ENCODE measurements at places on chromosomes 2 and 18.

- DNase-seq: no peak
These were observed 993 bp downstream of the COX7A2L start for GRCh38 chr2:42359965-42360483.

DNA sequence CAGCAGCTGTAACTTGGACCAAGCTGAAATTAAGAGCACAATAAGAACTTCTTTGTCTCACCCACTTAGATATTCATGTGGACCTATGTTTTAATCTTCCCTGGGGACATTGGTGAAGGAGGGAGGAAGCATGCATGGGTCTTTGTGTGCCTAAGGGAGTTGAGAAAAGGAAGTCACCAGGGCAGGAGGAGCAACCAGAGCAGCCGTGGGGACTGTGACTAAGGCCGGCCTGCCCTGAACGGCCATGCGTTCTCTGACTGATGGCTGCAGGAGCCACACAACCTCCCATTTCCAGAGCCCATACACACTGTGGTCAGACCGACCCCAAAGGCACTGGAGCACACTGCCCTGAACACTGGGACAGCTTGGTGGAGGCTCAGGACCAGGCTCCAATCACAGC, 43.7 kb upstream of the SLC35G4 start:
- no peak for DNase-seq

GRCh38 chr18:12376034-12376753, 833 bp downstream of the AFG3L2 start:
- no peak for DNase-seq

DNA sequence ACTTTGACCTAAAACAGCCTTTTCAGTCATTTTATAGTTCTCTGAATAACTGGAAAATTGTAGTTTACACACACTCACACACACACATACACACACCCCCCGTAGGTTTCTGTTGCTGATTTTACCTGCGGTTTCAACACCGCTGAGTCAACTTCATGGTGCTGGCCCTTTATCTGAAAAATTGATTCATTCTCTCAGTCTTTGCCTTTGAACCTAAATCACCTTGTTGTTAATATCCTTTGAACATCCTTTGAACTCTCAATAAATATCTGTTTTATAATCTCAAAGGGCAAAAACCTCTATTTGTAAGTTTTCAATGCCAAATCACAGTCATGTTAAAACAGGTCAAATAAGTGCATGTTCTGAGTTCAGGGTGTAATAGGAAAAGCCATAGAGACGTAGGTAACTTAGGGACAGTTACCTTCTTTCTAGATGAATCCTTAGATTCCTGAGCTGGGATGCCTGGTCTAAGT, 109.0 kb upstream of the BZW1 start:
- DNase-seq: peak; percentile 45

DNA sequence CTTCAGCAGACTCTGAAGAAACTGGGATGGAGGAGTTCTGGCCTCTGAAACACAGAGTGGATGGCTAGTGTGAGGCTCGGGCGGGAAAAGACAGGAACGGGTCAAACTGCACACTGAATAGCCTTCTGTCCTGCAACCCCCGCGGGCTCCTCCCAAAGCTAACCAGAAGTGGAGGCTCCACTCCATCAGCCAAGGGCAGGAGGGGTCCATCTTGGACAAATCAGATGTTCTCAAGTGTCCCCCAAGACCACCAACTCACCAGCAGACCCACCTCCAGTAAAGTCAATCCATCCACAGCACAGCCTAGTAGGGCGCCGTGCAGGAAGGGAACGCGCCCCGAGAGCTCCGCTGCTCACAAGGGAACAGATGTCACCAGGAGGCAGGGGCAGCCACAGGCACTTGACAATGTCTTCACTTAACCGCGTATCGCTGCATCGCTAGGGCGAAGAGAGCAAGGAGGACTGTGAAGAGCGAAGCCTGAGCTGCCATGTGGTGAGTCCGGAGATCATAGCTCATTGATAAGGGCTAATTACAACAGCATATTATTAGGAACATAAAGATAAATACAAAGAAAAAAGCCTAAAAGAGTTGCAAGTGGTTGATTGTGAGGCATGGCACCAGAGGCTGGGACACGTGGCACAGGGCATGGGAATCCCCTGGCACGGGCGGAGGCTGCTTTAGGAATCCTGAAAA, 494.6 kb upstream of the MYT1L start:
- no peak for DNase-seq

DNA sequence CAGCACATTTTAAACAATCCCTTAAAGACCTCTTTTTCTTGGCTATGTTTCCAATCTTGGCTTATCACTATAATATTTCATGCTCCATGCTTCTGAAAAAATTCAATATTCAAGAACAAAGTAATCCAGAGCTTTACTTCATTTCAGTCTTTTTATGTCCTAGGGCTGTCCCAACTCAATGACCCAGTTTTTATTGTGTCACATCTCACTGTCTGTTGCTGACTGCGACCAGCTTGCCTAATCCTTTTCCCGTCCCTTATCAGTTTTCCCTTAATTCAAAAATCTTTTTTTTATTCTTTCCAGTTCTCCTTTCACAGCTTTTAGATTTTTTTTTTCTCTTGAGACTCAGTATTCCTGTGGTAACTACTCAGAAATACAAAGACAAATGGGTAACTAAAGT, 10.2 kb downstream of the TMEM17 start:
- DNase-seq: no peak

- no peak for DNase-seq
These were observed 54.2 kb upstream of the CTDP1 start for GRCh38 chr18:79625195-79625923.

DNA sequence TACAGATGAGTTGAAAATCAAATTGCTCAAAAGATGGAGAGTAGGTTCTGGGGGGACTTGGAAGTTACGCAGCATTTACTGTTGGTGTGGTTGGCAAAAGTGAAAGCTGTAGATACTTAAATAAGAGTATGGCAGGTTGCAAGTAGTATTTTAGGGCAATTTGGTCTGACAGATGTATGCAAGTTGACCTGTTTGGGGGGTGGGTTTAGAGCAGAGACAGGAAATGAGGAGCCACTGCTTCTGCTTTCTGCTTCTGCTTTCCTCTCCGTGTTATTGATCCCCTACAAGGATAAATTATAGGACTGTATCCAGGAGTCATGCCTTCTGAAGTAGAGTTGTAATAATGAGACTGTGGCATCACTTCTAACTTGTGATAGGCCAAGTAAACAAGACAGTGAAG, 71.2 kb downstream of the EPAS1 start:
- DNase-seq: no peak

DNA sequence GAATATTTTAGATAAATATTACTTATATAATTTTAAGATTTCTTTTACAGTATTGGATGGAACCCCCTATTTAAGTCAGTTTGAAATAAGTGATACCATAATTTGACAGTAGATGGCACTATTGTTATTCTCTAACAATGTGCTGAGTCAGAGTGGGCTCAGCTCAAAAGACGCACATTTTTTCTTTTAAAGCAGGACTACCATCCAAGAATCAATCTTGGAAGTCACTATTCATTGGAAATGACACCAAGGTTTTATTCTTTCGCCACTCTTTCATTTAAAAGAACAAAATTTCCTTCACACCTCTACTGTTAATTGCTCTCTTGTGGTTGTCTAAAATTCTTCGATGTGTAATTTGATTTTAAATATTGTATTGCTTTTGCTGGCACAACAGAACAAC, 32.6 kb upstream of the SPAG16 start:
- DNase-seq: no peak

- no peak for DNase-seq
These were observed 211.2 kb downstream of the SMAD2 start for GRCh38 chr18:47719096-47719780.

DNA sequence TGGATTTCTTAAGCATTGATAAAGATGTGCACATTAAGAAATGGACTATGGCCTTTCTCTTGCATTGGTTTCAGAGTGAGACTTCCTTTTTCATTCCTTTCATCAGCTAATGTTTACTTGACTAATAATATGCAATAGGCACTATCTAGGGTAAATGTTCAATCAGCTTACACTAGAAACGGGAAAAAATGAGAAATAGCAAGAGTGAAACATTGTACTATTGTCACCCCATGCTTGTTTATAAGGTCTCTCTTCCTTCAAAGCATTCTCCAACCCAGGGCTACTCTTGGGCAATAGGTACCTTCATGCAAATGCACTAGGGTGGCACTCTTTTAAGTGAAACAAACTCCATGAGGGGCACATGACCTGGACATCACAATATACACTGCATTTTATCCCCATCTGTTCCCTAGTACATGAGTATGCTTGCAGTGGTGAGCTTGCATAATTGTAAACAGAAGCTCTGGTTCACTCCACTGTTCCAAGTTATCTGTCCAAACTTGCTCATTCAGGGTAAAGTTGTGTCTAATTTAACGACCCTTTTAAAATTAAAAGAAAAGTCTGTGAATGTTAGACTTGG, 402.3 kb downstream of the ERBB4 start:
- no peak for DNase-seq

GRCh38 chr2:240524963-240525718, 32.6 kb downstream of the ANKMY1 start:
- DNase-seq: no peak

- no peak for DNase-seq
These were observed 5.0 kb downstream of the TANK start for GRCh38 chr2:161165266-161165665.

GRCh38 chr2:24818721-24819167, 25.5 kb downstream of the CENPO start:
- no peak for DNase-seq

GRCh38 chr18:10481831-10482230, 27.4 kb downstream of the APCDD1 start:
- no peak for DNase-seq

- no peak for DNase-seq
These were observed 6.9 kb upstream of the RAB17 start for GRCh38 chr2:237597196-237598145.

GRCh38 chr2:191114403-191114886, 36.3 kb downstream of the STAT4 start:
- DNase-seq: peak; percentile 9

DNA sequence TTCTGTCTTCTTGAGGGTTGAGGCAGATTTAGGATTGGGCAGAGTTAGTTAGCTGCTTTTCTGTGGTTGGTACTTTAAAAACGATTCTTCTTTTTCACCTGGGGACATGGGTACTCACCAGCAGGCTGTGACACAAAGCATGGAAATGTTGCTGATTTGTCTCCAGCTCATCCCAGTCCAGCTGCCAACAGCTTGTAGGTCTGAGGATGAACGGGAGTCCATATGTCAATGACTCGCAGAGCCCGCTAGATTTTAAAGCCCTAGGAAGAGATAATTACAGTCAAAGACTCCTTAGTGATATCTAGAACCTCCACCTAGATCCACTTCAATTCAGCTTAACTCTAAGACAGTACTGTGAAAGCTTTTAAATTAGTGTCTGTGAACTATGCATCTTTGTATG, 20.8 kb downstream of the DOK1 start:
- no peak for DNase-seq

- DNase-seq: no peak
These were observed 9.9 kb downstream of the NEU4 start for GRCh38 chr2:241818943-241819270.

DNA sequence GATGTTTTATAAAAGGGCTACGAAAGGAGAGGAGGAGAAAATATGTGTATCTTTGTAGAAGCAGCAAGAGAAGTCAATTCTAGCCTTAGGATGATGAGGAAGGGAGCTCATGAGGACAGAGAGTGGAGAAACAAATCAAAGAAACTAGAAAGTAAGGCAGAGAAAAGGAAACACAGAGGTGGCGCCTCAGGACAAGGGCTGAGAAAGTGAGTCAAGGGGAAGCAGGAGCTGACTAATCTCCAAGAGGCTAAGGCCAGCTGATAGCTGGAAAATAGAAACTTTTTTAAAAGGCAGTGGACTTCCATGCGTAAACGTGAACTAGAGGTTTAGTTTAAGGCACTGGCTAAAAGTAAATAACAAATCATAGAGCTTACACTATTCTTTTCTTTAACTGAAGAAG, 173.3 kb downstream of the ANKRD44 start:
- no peak for DNase-seq

GRCh38 chr2:197157879-197158537, 152.6 kb downstream of the ANKRD44 start:
- no peak for DNase-seq

DNA sequence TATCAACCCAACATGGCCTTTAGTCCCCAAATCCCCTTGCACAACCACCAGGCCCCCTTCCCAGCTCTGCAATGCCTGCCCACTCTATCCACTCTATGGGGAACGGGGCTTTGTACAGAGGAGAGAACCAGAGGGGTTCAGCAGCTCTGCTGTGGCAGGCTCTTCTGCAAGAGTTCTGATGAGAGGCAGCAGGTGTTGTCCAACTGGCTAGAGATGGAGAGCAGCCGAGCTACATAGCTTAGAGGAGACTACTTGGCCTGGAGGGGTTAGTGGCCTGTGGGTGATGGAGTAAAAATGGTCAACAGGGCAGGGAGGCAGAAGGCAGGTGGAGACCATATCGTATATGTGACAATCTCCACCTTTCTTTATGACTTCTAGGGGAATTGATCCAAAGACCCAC, 103.0 kb downstream of the QPCT start:
- no peak for DNase-seq

- no peak for DNase-seq
These were observed 92.5 kb upstream of the IL1R2 start for GRCh38 chr2:101899265-101899664.

DNA sequence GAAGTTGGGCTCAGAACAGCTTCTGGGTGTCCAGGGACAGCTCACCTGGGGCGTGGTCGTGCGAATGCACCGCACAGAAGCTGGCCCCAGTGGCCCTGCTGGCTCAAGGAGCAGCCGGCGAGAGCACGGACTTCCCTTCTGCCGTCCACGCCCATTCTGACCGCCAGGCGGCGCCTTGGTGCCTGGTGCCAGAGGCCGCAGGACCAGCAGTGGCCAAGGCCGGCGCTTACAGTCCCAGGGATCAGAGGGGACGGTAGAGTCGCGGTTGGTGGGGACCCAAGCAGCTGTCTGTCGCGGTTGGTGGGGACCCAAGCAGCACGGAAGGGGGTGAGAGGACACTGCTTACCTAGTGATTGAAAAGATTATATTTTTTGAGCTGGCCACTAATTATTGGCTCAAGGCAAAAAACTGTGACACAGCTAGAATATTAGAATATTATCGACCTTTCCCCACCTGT, 25.7 kb downstream of the NPPC start:
- DNase-seq: peak; percentile 28

DNA sequence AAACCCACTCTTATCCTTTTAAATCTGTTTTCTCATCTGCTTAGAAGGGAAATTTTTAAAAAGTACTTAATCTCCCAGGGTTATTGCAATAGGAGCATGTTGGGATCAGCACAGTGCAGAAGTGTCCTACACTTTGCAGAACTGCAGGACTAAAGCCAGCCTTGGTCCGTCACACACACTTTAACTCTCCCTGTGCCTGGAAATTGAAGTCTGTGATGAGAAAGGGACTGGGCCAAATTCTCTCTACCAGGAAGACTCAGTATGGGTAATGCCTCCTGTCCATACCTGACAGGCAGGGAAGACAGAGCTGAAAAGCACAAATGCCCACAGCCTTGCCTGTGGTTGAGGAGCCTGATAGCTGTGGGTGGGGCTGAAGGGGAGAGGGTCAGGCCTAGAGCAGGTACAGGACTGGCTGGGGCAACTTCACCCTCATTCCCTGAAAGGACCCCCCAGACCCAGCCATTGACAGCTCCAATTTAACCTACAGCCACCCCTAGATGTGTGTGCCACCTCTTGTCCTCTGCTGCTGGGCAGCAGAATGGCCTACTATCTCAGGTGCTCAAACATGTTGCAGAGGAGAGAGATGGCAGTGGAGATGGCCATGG, 377.2 kb upstream of the KLHL29 start:
- DNase-seq: no peak

GRCh38 chr2:19120181-19120580, 238.2 kb downstream of the OSR1 start:
- no peak for DNase-seq
